CD4-positive, alpha-beta T cell treated with Interleukin-4 for 4 hours (primary cell): ENCODE measurements at places on chromosomes 11 and 22.

GRCh38 chr11:6895010-6895409, 2.7 kb upstream of the OR2D2 start:
- DNase-seq, result no peak

GRCh38 chr11:45212566-45213315, 66.3 kb downstream of the PRDM11 start:
- DNase-seq, result no peak

DNA sequence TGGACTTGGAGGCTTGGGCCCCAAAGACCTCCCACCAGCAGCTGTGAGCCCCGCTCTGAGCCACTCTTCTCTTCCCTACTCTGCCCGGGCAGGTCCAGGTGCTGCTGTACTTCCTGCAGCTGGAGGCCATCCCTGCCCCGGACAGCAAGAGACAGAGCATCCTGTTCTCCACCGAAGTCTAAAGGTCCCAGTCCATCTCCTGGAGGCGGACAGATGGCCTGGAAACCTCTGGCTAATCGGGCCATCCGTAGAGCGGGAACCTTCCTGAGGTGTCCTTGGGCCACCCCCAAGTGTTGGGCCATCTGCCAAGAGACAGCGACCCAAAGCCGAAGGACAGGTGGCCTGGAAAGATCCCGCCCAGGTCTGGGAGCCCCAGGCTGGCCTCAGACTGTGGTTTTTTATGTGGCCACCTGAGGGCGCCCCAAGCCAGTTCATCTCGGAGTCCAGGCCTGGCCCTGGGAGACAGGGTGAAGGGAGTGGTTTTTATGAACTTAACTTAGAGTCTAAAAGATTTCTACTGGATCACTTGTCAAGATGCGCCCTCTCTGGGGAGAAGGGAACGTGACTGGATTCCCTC, 135.1 kb downstream of the BCR start:
- peak; percentile 45 for DNase-seq

GRCh38 chr11:76371170-76371569, 9.8 kb downstream of the THAP12 start:
- DNase-seq, result peak; percentile 36
